Activated T-helper 17 cell treated with anti-CD3 and anti-CD28 coated beads, Interleukin-2, amount 50 U/mL, for 72 hours (primary cell): ENCODE measurements at places on chromosomes 13 and 19. TPM values are rescaled to one million over a fixed set of nuclear protein-coding genes. Genes with fewer than 3 reads are reported as not detected.

GRCh38 chr13:114019367-114019766 lies 45.5 kb upstream of the C13orf46 start:
- peak; percentile 31 for ATAC-seq

- no peak for ATAC-seq
These were observed 23.4 kb downstream of the CCNE1 start for GRCh38 chr19:29834991-29835846.

DNA sequence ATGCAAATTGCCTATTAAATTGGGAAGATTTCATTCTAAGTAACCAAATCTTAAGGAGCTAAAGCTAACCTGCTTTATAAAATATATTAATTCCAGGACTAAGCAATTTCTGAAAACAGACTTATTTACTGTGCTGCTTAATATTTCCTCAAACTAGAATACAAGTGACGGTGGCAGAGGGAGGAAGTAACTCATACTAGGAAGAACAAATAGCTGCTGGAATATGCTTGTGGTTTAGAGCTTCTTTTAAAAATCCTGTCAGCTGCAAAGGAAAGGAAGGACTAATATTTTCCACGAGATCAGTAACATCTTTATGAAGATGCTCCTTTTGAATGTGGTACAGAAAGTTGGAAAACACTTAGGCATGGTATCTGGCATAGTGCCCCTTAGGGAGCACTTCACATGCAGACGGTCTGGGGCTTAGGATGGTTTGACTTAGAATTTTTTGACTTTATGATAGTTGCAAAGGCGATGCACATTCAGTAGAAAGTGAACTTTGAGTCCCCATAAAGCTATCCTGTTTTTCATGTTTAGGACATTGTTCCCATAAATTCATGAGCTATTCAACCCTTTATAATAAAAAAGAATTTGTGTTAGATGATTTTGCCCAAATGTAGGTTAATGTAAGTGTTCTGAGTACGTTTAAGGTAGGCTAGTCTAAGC lies 3.4 kb upstream of the HNRNPA1L2 start:
- no peak for ATAC-seq

DNA sequence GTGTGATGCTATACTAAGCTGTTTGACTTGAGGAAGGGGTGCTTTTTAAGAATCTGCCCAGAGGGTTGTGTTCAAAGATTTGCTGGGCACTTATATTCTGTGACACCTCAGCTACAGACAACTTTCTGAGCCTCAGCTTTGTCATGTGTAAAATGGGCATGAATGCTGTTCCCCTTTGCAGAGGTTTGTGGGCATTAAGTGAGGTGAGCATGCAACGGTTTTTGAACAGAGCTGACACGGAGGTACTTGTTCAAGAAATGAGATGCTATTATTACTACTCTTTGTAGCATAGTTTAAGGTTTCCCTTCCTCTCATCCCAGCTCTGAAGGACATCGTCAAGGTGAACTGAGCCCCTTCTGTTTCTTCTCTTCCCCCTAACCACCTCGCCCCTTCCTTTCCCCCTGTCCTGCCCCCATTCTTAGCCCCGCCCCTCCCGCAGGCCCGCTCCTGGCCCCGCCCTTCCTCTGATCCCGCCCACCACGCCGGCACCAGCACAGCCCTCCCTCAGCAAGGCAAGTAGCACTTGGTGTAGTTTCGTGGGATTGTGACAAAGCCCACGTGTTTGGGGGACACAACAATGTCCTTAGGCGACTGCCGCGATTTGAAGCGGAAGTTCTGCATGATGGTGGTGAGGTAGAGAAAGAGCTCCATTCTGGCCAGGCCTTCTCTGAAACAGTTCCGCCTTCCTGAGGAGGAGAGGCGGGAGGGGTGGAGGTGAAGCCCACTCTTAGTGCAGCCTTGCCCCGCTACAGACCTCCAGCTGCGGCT lies 26.1 kb upstream of the CYP2A7 start:
- ATAC-seq: peak; percentile 23

DNA sequence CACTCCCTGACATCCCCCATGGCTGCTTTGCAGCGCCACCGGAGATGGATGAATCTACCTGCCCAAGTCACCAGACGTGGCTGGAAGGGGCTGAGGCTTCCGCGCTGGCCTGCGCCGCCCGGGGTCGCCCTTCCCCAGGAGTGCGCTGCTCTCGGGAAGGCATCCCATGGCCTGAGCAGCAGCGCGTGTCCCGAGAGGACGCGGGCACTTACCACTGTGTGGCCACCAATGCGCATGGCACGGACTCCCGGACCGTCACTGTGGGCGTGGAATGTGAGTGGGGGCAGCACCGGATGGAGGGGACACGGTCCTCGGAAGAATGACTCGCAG lies 4.6 kb downstream of the ICAM5 start:
- no peak for ATAC-seq

GRCh38 chr13:41708713-41709112 lies 251.4 kb downstream of the RGCC start:
- no peak for ATAC-seq

- no peak for ATAC-seq
These were observed 480.3 kb downstream of the LIG4 start for GRCh38 chr13:107734891-107735625.

DNA sequence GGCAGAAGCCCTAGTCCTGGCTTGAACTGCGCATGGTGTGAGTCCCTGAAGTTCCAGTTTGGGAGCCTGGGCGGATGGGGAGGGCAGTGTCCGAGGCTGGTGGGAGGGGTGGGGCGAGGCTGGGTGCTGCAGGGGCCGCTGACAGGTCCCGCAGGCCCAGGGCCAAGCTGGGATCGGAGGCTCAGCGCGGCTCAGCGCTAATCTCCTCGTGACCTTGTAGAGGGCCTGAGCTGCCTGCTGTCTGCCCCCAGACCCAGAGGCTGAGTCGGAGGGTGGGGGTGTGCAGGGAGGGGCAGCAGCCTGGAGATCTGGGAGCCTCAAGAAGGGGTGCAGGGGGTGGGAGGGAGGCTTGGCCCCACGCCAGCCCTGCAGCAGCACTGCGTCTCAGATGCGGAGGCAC lies 3.0 kb downstream of the ATP1A3 start:
- no peak for ATAC-seq

DNA sequence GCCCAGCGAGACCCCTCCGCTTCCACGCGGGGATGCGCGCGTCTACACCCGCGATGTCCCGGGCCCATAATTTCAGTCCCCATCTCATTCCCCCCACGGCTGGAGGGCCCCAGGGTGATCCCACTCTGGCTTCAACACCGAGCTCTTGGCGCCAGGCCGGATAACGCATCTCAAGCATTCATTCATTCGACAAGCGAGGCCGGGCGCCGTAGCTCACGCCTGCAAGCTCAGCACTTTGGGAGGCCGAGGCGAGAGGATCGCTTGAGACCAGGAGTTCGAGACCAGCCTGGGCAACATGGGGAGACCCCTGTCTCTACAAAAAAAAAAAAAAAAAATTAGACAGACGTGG lies 5.9 kb downstream of the ANGPTL6 start:
- ATAC-seq: no peak

- no peak for ATAC-seq
These were observed 33.9 kb upstream of the LATS2 start for GRCh38 chr13:21095311-21095710.

DNA sequence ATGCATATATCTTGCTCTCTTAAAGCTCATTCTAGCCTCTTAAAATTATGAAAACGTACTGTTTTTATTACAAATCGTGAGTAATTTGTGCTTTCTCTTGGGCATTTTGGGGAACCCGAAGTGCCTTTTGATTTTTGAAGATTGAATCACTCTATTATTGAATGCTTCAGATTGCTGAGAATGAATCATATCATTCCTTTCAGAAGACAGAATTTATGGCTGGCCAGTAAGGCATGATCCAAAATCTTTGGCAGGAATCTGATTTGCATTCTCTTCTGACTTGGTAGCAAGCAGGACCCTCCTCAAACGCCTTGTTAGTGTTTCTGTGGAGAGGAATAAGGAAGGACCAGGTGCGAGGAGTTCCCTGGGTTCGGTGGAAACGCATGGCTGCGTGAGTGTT lies 49.5 kb downstream of the STARD13 start:
- no peak for ATAC-seq

GRCh38 chr13:20714563-20715329 lies 11.2 kb downstream of the IL17D start:
- no peak for ATAC-seq

DNA sequence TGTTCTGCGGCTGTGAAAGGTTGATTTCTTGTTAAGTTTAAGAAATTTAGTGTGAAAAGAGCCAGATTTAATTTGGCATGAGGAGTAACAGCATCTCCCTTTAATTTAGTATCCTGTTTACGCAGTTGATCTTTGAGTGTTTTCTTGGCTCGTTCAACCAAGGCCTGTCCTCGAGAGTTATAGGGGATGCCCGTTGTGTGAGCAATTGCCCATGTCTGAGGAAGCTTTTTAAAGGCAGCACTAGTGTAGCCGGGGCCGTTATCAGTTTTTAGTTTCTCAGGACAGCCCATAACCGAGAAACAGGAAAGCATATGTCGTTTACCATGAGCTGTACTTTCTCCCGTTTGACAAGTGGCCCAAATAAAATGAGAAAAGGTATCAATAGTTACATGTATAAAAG lies 47.5 kb upstream of the ZNF43 start:
- no peak for ATAC-seq

GRCh38 chr13:68929075-68929745 lies 1178.4 kb upstream of the ATXN8OS start:
- no peak for ATAC-seq

DNA sequence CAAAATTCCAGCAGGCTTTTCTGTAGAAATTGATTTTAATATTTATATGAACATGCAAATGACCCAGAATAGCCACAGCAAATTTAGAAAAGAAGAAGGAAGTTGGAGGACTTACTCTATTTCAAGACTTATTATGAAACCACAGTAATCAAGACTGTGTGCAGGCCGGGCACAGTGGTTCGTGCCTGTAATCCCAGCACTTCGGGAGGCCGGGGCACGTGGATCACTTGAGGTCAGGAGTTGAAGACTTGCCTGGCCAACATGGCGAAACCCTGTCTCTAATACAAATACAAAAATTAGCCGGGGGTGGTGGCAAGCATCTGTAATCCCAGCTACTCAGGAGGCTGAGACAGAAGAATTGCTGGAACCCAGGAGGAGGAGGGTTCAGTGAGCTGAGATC lies 6.0 kb upstream of the FFAR2 start:
- ATAC-seq: no peak

DNA sequence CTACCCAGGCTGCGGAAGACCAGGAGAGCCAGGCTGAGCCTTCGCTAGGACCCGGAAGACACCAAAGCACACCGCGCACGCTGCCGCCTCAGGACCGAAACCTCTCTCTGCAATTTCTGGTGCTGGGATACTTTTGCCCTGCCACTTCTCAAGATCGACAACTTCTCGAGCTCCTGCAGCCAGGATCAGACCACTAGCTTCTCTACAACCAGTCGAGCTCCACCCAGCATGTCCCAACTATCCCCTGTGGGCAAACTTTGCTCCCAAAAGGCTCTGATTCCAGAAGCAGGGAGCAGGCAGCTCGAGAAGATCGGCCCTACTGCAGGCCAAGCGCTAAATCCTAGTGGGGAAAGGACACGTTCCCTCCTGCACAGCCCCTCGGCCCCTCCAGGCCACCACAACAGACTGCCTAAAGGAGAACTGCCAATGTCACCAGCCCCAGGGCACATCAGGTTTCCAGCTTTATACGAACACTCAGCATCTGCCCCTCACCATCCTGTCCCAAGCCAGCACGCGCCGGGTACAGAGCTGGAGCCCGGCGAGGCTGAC lies 979 bp downstream of the AKAP8 start:
- ATAC-seq: no peak

DNA sequence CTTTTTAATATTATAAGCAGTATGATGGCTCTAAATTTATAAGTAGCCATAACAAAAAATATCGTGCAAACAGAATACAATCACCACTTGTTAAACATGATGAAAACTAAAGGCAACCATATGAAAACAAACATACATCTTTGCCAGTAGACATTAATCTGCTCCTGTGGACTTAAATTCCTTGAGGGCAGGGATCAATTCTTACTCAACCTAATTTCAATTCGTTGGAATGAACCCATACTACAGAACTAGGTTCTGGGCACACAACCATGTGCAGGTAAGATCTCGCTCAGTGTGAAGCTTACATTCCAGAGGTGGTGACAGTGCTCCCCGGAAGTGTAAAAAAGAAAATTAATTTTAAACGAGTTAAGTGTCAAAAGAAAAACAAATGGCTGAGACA lies 13.4 kb downstream of the TBC1D4 start:
- ATAC-seq: no peak

- ATAC-seq: peak; percentile 71
These were observed 21.7 kb upstream of the LAMP1 start for GRCh38 chr13:113275387-113275786.

DNA sequence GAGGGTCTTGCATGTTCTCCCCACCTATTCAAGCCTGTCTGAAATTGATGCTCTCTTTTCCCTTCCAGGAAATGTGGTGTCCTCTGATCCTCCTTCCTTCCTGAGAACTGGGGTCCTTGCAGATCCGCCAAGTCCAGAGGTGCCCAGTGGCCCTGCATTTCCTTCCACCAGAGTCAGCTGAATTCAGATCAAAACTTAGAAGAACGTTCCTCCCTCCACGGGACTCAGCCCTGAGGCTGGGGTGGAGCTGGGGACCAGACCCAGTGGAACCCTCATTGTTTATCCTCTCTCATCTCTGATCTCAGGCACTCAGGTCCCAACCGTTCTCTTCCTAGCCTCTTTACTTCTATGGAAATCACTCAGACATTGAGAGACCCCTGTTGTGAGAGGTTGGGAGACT lies 477.3 kb downstream of the TSHZ3 start:
- ATAC-seq: no peak

EFNA2 gene
- total RNA-seq: not detected

ZNF221 gene
- 4.2 TPM for total RNA-seq

LEUTX gene
- not detected for total RNA-seq

TRAPPC5 gene
- total RNA-seq: 82.5 TPM

CACNG6 gene
- total RNA-seq: not detected

TMEM205 gene
- 31.0 TPM for total RNA-seq

KIR2DL1 gene
- total RNA-seq: not detected

SLC46A3 gene
- 3.2 TPM for total RNA-seq

ZAR1L gene
- total RNA-seq: not detected

NMRK2 gene
- not detected for total RNA-seq

LGALS4 gene
- 1.7 TPM for total RNA-seq

OR7A5 gene
- total RNA-seq: not detected

BEST2 gene
- total RNA-seq: not detected

OR7D2 gene
- 0.11 TPM for total RNA-seq

DOCK6 gene
- 4.5 TPM for total RNA-seq
